ENCODE measurements at places on chromosomes 6 and 20.

DNA sequence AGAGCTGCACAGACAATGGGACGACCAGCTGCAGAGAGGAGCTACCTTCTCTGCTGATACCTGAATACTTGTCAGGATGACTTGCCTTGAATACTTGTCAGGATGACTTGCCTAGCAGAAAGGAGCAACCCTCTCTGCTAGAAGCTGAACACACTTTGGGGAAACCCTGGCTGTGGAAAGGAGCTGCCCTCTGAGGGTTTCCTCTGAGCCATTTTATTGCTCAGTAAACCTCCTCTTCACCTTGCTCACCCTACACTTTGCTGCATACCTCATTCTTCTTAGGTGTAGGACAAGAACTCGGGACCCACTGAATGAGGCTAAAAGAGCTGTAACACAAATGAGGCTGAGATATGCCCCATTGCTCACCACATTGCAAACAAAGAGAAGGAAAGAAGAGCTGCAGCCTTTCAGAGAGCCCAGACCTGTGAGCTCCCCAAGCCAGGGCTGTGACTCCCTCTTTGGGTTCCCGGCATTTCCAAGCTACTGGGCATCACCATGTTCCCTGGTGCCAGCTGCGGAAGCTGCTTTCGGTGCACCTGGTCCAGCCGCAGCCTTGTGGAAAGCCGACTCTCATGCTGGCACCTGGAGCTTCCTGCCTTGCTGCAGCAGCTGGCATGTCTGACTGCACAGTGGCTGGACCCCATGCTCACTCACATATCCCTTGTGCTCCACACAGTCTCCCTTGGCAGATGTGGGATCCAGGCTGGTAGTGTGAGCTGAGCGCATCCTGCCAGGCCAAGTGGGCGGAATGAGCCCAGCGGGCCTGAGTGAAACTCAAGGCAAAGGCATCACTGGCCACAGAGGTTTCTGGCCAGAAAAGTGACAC is 106.7 kb upstream of the AHI1 start:
- no peak for DNase-seq

DNA sequence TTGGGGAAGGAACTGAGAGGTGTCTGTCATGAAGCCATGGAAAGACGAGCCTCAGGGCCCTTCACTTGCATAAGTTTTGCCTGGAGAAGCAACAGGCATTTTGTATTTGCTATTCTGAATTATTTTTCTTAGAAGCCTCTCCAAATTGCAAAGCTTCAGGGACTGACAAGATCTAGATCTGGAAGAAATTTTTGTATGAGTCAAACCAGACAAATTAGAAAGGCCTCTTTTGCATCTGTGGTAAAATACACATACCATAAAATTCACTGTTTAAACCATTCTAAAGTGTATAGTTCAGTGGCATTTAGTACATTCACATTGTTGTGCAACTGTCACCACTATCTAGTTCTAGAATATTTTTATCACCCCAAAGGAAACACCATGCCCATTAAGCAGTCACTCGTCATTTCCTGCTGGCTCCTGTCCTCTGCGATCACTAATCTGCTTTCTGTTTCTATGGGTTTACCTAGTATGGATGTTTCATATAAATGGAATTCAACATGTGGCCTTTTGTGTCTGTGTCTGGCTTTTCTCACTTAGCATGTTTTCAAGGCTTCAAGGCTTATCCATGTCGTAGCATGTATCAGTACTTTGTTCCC is 269.1 kb downstream of the PHF3 start:
- DNase-seq = no peak

- DNase-seq = no peak
These were observed 26.8 kb downstream of the TGM2 start for GRCh38 chr20:38138086-38138778.

GRCh38 chr20:16078172-16078898 is 494.9 kb downstream of the KIF16B start:
- DNase-seq = no peak

DNA sequence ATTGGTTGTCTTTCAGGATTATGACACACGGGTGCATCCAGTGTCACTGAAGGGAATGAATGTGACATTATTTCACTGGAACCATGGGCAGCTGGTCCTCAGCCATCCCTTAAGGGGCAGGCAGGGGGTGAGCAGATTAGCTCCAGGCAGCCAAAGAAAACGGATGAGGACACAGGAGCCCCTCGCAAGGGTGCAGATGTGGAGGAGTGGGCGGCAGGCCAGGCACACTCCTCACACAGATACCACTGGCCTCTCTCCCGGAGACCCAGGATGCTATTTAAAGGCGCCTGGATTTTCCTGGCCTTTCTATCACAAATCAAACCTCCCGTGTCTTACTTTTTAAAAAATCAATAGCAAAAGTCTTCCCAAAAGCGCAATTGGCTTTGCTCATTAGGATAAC is 210.4 kb downstream of the TAF4 start:
- no peak for DNase-seq

- DNase-seq = no peak
These were observed 57.5 kb upstream of the BHLHE23 start for GRCh38 chr20:63064310-63064709.

- no peak for DNase-seq
These were observed 105.3 kb upstream of the BMP5 start for GRCh38 chr6:55980627-55981211.

DNA sequence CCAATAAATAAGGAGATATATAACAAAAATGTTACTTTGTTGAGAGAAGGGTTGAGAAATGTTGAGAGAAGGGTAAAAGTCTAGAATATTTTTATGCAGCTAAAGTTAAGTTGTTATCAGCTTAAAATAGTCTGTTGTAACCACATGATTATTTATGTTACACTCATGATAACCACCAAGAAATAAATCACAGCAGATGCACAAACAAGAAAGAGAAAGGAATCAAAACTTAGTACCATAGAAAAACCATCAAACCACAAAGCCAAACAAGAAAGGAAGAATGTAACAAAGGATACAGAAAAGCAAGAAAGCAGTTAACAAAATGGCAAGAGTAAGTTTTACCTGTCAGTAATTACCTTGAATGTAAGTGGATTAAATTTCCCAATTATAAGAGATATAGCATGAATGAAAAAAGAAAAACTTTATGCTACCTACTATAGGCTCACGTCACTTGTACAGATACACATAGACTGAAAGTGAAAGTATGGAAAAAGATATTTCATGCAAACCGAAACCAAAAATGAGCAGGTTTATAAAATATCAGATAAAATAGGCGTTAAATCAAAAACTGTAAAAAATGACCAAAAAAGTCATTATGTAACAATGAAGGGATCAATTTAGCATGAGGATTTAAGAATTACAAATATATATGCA is 93.6 kb downstream of the STXBP5 start:
- DNase-seq = no peak

GRCh38 chr6:169589699-169590257 is 112.1 kb downstream of the WDR27 start:
- DNase-seq = no peak

DNA sequence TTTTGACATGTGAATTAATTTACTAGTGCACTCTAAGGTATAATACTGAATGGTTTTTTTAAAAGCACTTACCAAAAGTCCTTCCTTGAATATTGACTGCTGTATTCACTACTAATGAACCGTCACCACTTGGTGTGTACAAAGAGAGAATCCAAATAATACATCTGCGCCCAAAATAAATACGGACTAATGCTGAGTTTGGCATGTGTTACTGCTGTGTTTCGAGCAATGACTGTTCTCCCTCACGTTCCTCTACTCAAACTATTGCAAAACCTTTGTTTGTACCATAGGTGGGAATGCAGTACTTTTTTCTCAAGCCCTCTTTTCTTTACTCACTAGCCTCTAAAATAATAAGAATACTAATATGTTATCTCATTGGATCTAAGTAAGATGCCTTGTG is 305.5 kb downstream of the QKI start:
- no peak for DNase-seq

- no peak for DNase-seq
These were observed 110.3 kb upstream of the BTN3A2 start for GRCh38 chr6:26254724-26255123.

GRCh38 chr6:128057541-128057940 is 156.7 kb upstream of the THEMIS start:
- no peak for DNase-seq

DNA sequence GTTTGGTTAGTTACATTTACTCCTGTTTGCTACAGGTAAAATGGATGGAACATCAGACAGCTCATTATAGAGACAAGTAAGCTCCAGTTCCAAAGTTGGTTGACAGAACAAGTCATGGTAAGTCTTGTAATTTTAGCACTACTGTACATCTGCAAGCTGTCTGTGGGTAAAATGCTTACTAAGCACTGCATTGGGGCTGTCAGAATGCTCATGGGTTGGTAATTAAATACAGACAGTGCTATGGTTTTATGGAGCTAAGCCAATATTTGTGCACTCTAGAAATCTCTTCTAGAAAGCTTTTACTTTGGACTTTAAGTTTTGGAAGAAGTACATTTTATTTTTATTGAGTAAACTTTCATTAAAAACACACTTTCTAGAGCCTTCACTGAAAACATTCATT is 419.2 kb upstream of the MMS22L start:
- no peak for DNase-seq

GRCh38 chr6:3449750-3450305 is 7.0 kb downstream of the SLC22A23 start:
- DNase-seq = no peak

DNA sequence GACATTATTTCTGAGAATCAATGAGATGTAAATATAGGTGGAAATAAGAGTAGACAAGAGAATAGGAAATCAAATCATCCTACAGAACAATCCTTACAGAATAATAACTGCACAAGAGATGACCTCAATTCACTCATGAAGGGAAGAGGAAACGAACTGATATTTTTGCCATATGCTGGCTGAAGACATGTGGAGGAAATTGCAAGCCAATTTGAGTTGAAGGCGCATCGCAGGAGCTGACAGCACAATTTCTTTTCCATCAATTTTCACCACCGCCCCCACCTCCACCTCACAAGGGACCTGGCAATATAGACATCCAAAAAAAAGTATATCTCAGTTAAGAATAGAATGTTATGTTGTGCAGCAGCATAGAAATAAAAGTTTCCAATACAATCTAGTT is 20.3 kb downstream of the CITED2 start:
- DNase-seq = no peak

DNA sequence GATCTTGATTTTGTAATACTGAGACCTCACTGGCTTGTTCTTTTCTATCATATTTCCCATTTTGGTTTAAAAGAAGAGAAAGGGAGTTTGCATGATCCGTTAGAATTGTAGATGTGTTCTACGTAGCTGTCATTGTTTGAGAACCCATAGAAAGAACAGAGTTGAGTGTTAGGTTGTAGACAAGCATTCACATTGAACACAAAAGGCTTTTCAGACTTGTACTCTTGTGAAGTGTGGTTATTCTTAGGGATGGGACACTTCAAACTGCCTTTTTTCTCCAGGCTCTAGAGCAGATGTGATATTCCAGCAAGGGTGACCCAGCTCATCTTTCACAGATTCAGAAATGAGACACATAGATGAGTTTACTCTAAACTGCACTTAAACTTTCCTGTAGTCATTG is 19.9 kb downstream of the FOXO3 start:
- DNase-seq = no peak

DNA sequence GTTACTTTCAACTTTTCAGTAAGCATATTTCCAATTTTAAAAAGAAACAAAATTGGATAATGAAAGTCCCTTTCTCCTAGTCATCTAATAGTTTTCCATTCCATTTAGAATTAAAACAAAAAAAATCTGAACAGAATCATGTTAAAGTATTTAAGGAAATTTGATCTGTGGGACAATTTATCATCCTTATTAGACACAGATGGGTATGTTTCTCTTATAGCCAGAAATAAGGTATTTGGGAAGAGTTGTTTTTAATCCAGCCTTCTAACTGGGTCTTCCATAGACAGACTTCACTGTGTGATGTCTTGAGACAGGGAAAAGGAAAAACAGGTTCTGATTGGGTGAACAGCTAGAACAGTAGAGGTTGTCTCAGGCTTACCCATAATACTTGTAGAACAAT is 39.5 kb upstream of the STXBP5 start:
- no peak for DNase-seq

GRCh38 chr6:136921936-136922684 is at the start of gene SLC35D3:
Gene SLC35D3, plus strand, starts transcription at chr6:136922301. Its CDS starts 128 bp downstream, at chr6:136922429.
- no peak for DNase-seq

DNA sequence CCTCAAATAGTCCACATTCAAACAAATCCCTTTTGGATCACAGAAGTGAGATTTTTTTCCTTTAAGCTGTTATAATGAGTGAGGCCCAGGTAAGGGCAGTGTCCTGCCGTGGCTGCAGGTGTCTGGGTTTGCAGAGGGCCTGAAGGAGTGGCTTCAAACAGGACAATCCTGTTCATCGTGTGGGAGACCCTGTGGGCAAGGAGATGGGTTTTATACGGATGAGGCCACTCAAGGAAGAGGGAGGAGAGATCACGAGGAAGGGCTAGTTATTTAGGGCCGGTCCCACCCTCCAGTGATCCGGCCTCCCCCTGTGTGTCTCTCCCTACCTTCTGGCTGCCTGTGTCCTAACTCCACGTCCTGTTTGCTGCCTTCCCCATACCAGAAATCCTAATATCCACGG is 33.8 kb downstream of the PPP1R14C start:
- no peak for DNase-seq

- no peak for DNase-seq
These were observed 51.3 kb downstream of the CD109 start for GRCh38 chr6:73747289-73747688.

- DNase-seq = no peak
These were observed 34.8 kb downstream of the TOP1 start for GRCh38 chr20:41063442-41063841.

- no peak for DNase-seq
These were observed 19.3 kb downstream of the ZNF334 start for GRCh38 chr20:46494077-46494476.

DNA sequence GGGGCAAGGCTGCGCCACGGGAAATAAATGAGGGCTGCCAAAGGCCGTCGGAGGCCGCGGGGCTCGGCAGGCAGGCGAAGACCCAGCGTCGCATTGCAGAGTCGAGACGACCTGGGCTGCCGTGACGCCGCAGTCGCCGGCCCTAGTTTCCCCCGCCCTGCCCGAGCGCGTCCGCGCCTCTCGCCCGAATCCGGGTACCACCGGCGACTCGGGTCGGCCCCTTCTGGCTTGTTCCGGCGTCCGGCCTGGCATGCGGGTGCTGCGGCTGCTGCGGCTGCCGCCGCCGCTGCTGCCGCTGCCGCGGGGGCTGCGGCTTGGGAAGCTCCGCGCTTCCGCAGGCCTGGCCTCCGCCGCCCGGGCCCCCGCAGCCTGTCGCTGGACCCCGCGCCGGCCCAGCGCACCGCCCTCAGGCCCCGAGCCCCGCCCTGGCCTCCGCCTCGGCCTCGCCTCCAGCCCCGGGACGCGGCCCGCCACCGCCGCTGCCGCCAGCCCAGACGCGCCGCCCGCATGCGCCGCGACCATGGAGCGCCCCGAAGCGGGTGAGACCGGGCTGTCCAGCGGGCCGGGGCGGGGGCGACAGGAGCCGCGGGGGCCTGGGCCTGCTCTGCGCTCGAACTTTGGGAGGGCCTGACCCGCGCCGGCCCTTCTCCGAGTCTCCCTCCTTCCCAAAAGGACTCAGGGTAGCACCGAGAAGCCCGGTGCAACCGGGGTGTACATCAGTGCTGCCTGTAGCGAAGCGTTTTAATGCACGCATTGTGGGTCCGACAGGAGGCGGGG is at the start of gene AKAP7:
TSS of gene AKAP7 (plus strand) at position 224 of the 777 bp plus-strand sequence. CDS start at position 521, 297 bp downstream.
- DNase-seq = peak; percentile 22

- DNase-seq = no peak
These were observed 62.9 kb downstream of the WDR27 start for GRCh38 chr6:169638915-169639314.

- no peak for DNase-seq
These were observed 18.3 kb downstream of the SLC16A10 start for GRCh38 chr6:111105578-111105977.
